AG04450 (cell line): ENCODE measurements at places on chromosomes 3 and 15. TPM values are rescaled to one million over a fixed set of nuclear protein-coding genes. Genes with fewer than 3 reads are reported as not detected.

- DNase-seq = no peak
Measured at GRCh38 chr15:41501191-41501917, 7.7 kb downstream of the ITPKA start.

DNA sequence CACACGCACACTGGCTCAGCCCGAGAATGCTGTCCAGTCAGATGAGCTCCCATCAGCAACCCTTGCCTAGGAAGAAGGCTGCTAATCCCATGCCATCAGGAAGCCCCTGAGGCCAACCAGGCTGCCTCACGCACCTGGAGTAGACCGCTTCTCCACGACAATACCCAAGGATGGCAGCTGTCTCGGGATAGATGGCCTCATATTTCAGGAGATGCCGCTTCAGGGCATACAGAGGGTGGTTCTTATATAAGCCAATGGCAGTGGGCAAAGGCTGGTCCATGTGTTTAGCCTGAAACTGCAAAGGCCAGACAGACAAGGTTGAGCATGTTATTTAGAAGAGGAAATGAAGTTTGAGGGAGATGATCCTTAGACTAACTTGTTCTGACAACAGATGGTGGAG lies 22.2 kb downstream of the XPC start:
- DNase-seq = no peak

DNA sequence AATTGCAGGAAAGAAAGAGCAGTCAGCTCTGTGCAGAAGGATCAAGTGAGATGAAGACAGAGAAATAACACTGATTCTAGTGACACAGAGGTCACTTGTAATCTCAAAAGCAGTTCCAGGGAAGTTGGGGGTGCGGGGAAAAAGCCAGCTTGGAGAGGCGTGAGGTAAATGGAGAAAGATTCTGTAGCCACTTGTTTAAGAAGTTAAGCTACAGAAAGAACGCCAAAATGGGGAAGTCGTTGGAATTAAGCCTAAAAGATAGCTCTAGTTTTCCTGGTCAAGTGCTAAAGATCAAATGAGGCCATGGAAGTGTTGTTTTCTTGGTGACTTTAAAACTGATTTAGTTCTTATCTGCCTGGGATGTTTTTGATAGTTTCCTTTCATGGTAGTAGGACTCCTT lies 152.0 kb downstream of the GREM1 start:
- DNase-seq = no peak

GPR62 gene
- not detected in 2 replicates for polyA plus RNA-seq

DNA sequence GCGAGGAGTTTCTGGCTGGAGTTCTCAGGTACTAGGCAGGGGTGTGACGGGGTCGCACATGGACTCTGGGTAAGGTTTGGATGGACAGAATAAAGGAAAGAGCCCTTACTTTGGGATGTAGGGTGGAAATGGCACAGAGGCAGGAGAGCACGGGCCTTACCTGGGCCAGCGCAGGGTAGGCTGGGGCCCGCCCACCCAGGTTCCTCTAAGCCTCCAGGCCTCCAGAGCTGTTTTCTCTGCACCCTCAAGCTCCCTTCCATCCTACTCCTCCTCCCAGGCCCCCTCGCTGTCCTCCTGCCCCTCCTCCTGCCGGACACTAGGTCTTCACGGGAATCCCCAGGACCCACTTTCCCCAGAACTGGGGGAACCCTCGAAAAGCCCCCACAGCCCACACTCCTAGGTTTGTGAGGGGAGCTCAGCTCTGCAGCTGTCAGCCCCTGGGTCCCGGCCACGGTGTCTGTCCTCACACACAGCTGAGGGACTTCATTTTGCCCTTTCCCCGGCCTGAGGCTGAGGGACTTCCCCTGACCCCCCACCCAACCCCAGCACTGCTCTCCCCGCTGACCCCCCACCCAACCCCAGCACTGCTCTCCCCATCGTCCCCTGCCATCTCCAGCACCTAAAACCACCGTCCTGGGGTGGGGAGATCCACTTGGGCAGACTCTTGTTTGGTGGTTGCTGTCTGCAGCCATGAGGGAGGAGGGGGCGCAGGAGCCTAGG lies 53.0 kb upstream of the PCSK6 start:
- DNase-seq = no peak

DNA sequence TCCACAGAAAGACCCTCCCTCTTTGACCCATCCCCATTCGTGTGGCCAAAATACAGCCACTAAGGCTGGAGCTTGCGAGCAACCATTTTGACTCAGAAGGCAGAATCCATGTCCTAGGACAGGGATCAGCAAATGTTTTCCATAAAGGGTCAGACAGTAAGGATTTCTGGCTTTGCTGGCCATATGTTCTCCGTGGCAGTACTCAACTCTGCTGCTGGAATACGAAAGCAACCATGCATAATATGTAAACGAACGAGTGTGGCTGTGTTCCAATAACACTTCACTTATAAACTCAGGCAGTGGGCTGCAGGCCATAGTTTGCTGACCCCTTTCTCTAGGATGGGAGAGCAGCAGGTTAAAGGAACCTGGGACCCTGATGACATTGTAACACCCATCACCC lies 77.6 kb upstream of the WNT5A start:
- DNase-seq = no peak

ZBED2 gene
- polyA plus RNA-seq = 0.11 and 0.14 TPM in 2 replicates

MUC13 gene
- polyA plus RNA-seq = 0.12 TPM in 1 of 2 replicates, not detected in the other

GRCh38 chr15:95758851-95759250 lies 571.6 kb upstream of the NR2F2 start:
- DNase-seq = no peak

MCF2L2 gene
- polyA plus RNA-seq = not detected in 2 replicates

C3orf70 gene
- 0.79 and 0.89 TPM in 2 replicates for polyA plus RNA-seq

- no peak for DNase-seq
Measured at GRCh38 chr3:148197061-148197460, 500.6 kb upstream of the AGTR1 start.

DNA sequence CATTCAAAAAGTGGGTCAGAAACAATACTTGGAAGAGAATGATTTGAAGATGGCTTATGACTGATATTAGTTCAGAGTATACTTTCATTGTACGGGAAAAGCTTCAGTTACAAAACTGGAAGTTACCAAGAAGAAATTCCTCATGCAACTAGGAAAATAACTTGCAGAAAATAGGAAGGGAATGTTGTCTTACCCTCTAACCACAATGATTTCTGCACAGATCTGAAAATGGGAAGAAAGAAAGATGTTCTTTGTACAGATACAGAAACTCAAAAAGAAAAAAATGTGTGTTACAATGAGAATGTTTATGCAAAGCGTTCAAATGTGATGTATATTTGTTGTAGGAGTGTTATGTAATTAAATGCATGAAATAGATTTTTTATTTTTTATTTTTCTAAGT lies 3.7 kb downstream of the ZNF280D start:
- no peak for DNase-seq

GOLGA8J gene
- not detected in 2 replicates for polyA plus RNA-seq

DNA sequence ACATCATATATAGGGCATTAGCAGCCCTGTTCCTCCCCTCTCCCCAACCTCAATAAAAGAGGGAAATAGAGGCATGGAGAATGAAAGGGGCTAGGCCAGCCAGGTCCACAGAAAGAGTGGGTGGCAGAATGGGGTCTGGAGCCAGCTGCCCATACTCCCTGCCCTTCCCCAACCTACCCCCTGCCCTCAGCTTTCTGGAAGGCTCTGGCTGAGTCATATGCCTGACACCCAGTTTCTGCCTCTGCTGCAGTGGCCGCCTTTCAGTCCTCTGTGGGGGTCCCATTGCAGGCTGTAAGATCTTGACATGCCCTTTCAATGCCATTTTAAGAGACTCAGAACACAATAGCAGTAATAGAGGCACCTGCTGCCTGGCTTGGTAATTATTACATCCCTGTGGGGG lies 95.7 kb downstream of the LINGO1 start:
- no peak for DNase-seq

- no peak for DNase-seq
Measured at GRCh38 chr3:185943760-185944106, 5.9 kb upstream of the TRA2B start.

- DNase-seq = no peak
Measured at GRCh38 chr3:65265511-65265910, 577.7 kb upstream of the ADAMTS9 start.

HDGFL3 gene
- polyA plus RNA-seq = 48.4 and 71.6 TPM in 2 replicates

STARD9 gene
- polyA plus RNA-seq = 2.2 and 3.0 TPM in 2 replicates

GRCh38 chr3:59027607-59028006 lies 22.2 kb downstream of the CFAP20DC start:
- DNase-seq = no peak

GRCh38 chr3:169387751-169388696 lies 275.5 kb downstream of the MECOM start:
- no peak for DNase-seq

DNA sequence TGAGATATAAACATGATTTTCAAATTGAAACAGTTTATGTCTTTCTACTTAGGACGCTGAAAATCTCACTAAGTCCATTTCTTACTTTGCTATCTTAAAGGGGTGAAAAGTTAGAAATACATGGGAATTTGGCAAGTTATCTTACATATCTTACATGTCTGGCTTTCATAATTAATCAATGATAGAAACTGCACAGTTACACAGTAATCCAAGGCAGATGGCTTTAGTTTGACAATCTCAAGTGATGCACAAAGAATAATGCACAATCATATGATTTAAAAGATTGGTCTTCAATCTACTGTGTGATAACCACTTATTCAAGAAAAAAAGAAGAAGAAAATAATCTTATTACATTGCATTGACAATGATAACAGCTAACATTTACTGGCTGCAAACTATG lies 14.2 kb downstream of the PDZRN3 start:
- no peak for DNase-seq

DNA sequence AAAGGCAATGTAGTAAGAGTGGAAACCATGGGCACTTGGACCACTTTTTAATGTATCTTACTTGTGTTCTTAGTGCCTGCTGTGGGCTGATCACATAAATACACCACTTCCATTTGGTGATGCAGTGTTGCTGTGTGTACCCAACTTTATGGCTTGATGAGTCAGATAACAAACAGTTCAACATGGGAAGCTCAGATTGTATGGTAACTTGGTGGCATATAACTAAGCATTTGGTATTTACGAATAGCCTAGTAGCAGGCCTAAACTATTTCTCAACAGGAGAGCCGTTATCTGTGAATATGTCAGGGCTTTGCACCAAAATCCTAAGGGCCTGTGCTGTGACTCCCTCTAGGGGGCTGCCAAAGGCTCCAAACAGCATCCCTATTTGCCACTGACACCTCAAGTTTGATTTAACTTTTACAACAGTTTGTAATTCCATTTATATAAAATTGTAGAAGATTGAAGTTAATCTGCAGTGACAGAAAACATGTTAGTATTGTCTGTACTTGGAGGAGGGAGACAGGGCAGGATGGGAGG lies 640.4 kb upstream of the CADM2 start:
- no peak for DNase-seq

IL20RB gene
- 2.1 and 2.5 TPM in 2 replicates for polyA plus RNA-seq

- no peak for DNase-seq
Measured at GRCh38 chr15:95469496-95470000, 861.0 kb upstream of the NR2F2 start.

DNA sequence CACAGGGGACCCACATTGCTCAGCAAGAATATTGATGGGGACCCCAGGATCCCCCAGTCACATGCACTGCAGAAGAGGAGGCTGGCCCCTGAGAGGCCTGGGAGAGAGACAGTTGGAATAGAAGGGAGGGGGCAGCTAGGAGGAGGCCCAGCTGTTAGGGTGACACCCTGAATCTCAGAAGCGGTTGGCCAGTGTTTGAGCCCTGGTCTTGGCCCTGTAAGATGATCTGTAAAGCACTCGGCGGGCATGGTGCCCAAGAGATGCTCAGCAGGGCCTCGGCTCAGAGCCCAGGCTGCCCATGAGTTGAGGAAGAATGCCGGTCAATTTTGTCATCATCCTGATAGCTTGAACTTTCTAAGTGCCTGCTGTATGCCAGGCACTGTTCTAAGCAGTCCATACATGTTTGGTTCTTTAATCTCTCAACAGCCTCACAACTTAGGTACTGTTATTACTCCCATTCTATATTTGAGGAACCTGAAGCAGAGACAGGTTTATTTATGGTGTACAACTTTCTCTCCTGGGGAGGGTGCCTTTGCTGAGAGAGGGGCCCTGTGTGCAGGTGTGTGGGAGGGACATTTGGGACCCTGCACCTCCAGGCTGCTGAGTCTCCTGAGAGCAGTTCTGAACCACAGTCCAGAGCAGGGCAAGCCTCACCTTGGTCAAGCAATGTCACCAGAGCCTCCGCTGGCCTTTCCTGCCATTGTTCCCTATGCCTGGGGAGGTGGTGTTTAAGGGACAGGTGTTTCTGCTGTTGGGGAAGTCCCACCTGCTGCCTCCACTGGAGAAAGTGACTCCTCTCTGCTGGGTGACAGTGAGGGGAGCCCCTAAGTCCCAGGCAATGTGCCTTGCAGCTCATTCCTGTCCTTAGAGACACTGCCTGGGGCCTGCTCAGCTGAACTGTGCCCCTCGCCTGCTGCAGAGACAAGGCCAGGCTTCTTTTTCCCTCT lies 26.0 kb downstream of the SLC6A6 start:
- DNase-seq = no peak

CCDC54 gene
- polyA plus RNA-seq = not detected in 2 replicates

FEZF2 gene
- polyA plus RNA-seq = not detected in 2 replicates

DNA sequence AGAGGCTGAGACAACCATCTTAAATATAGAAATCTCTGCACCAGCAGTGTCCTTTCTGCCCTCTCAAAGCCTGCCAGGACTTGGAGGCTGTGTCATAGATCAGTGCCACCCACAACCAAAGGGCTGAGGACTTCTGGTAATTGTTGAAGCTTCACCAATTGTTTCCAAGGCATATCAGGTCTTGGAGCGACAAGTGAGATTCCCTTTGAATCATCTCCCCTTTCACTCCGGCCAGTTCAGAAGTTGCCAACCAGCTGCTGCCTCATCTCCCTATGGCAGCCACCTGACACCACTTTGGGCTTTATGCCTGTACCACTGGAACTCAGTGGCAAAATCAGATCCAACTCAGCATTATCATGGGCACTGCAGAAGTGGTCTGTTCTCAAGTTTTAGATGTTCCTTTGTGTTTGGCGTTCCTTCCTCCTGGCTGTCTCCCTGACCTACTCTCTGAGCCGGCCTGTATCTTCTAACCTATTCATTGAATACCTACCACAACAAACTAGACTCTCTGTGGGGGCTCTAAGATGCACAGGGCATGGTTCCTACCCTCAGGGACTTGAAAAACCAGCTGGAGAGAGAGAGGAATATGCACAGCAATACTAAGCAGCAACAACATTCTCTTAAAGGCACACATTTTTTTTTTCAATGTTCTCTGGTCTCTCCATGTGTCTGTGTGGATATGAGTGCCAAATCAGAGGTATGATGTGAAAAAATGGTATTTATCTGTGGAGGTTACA lies 90.8 kb upstream of the PFN2 start:
- DNase-seq = no peak
